ENCODE measurements at places on chromosomes 12 and 14. TPM values are rescaled to one million over a fixed set of nuclear protein-coding genes. Genes with fewer than 3 reads are reported as not detected.

GRCh38 chr12:906062-906585 lies 43.4 kb downstream of the RAD52 start:
- no peak for DNase-seq

DNA sequence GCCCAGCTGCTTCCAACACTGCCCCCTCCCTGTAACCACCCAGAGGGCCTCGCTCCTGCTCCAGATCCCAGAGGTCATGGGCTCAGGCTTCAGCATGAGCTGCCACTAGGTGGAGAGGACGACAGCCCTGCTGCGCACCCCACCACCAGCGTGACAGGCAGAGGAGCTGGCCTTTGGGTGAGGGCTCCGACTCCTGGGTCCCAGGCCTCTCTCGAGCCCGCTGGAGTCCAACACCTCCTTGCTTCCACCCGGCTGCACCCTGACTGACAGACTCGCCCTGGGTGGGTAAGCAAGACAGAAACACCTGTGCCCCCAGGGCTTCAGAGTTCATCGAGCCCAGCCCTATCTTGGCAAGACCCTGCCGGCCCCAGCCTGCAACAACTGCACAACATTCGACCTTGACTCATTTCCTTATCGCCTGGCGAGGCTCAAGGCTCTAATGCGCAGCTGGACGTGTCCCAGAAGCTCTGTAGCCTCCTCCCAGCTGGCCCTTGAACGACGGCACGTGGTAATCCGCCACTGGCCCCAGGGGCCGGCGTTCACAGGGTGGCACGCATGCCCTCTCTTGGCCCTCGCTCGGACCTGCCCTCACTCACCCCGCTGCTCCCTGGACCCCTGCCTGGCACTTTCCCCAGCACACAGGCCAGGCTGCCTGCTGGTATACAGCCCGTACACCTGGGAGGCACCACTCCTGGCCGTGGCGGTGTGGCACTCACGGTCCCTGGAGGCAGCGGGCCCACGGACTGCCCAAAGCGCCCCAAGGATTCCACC lies 28.0 kb downstream of the VPS37B start:
- DNase-seq = no peak

Gene MANSC4
- total RNA-seq = not detected

GRCh38 chr12:32765906-32766305 lies 10.2 kb upstream of the YARS2 start:
- no peak for DNase-seq

GRCh38 chr14:28375295-28375694 lies 391.3 kb upstream of the FOXG1 start:
- DNase-seq = no peak

- DNase-seq = no peak
Observed at GRCh38 chr12:94271351-94271750, 123.0 kb downstream of the PLXNC1 start.

DNA sequence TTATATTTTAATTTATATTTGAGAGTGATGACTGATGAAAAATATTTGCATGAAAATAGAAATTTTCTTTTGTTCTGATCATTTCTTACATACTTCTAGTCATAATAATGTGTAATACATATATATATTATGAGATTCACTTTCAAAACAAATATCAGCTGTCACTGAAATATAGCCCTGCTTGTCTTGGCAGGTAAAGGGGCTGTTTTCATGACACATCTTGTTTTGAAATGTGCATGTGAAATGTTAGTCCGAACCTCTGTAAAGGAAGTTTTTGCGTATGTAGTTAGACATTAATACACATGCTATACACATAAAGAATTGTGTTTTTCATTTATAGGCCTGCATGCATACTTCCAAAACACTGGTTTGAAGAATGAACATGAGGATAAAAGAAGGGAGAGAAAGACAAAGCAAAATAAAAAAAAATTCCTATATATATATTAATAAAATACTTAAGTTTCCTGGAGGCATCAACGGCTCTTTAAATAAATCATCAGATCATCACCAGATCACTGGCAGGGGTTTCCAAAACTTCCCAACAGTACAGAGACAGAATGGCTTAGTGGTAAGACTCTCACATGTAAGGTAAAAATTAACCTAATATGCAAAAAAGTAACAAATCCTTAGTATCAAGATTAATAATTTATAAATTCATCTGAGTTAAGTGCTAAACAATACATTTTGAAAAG lies 60.1 kb downstream of the SEL1L start:
- no peak for DNase-seq

DNA sequence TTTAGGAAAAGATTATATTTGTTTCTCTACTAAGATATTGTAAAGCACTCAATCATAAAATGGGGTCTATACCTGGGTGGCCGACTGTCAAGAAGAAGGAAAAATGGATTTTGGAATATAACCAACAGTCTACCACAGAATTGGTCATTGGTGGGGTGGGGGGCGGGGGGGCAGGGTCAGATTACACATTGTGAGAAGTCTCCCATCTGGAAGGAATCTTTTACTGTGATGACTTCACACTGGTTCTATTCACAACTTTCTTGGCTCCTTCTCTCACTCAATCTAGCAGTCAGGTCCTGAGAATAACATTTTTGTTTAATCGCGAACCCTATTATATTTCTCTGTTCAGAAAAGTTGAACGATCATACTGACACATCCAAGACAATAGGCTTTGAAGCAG lies 8.7 kb upstream of the CLEC4E start:
- no peak for DNase-seq

- DNase-seq = no peak
Observed at GRCh38 chr12:32455607-32456071, 56.3 kb downstream of the FGD4 start.

GRCh38 chr14:85597701-85598100 lies 67.8 kb downstream of the FLRT2 start:
- no peak for DNase-seq

Gene PRICKLE1
- total RNA-seq = 0.05 TPM

Gene PLEKHD1
- not detected for total RNA-seq

GRCh38 chr12:43973993-43974392 lies 138.1 kb downstream of the TMEM117 start:
- DNase-seq = no peak

Measured in activated T-helper 2 cell treated with anti-CD3 and anti-CD28 coated beads, Interferon-gamma antibody, Interleukin-2, Interleukin-4, amounts not matched to agents 10 μg/mL and 5 μg/mL and 100 μg/mL, durations not matched to agents 14 hours and 24 hours and 36 hours (primary cell).